IMR-90 (cell line): ENCODE measurements at places on chromosomes 7 and 10. TPM values are rescaled to one million over a fixed set of nuclear protein-coding genes. Genes with fewer than 3 reads are reported as not detected.

WASHC2C gene
- 27.2 and 45.3 TPM in 2 replicates for total RNA-seq

TET1 gene
- total RNA-seq: 4.3 and 5.6 TPM in 2 replicates

C7orf33 gene
- total RNA-seq: not detected in 2 replicates

AP5Z1 gene
- 9.2 and 9.7 TPM in 2 replicates for total RNA-seq

CD36 gene
- total RNA-seq: 0.54 and 0.56 TPM in 2 replicates

PIK3CG gene
- total RNA-seq: under 0.01 TPM in 2 replicates

SFTPA1 gene
- total RNA-seq: not detected in 2 replicates

STOX1 gene
- under 0.01 and 0.18 TPM in 2 replicates for total RNA-seq

CREB5 gene
- total RNA-seq: 7.3 and 11.1 TPM in 2 replicates

NXPH1 gene
- not detected in 2 replicates for total RNA-seq

MYH16 gene
- total RNA-seq: 0.18 and 0.28 TPM in 2 replicates

HTRA1 gene
- 23.1 and 28.5 TPM in 2 replicates for total RNA-seq

MRPS24 gene
- 151 and 169 TPM in 2 replicates for total RNA-seq

CCDC172 gene
- not detected in 2 replicates for total RNA-seq

AKR1C4 gene
- not detected in 2 replicates for total RNA-seq

SVOPL gene
- total RNA-seq: not detected in 2 replicates

ARL4A gene
- total RNA-seq: 22.4 and 48.0 TPM in 2 replicates

OR9A2 gene
- total RNA-seq: not detected in 2 replicates

PODXL gene
- total RNA-seq: 1.3 and 1.4 TPM in 2 replicates

LIMK1 gene
- 22.2 and 25.8 TPM in 2 replicates for total RNA-seq

AMZ1 gene
- total RNA-seq: 0.54 and 0.83 TPM in 2 replicates

OAT gene
- total RNA-seq: 152 and 190 TPM in 2 replicates
